ENCODE measurements at places on chromosomes 12 and 14. TPM values are rescaled to one million over a fixed set of nuclear protein-coding genes. Genes with fewer than 3 reads are reported as not detected.

KLHL33 gene
- total RNA-seq, result 0.42 TPM

SLC17A8 gene
- total RNA-seq, result not detected

SPTSSA gene
- 7.5 TPM for total RNA-seq

FBXO21 gene
- 35.9 TPM for total RNA-seq

TMPRSS12 gene
- not detected for total RNA-seq

CELA1 gene
- total RNA-seq, result not detected

FIGNL2 gene
- 0.39 TPM for total RNA-seq

CISTR gene
- not detected for total RNA-seq

IL31 gene
- not detected for total RNA-seq

SMOC1 gene
- total RNA-seq, result not detected

GRCh38 chr12:95736631-95737030, 53.9 kb downstream of the NTN4 start:
- no peak for DNase-seq

DNA sequence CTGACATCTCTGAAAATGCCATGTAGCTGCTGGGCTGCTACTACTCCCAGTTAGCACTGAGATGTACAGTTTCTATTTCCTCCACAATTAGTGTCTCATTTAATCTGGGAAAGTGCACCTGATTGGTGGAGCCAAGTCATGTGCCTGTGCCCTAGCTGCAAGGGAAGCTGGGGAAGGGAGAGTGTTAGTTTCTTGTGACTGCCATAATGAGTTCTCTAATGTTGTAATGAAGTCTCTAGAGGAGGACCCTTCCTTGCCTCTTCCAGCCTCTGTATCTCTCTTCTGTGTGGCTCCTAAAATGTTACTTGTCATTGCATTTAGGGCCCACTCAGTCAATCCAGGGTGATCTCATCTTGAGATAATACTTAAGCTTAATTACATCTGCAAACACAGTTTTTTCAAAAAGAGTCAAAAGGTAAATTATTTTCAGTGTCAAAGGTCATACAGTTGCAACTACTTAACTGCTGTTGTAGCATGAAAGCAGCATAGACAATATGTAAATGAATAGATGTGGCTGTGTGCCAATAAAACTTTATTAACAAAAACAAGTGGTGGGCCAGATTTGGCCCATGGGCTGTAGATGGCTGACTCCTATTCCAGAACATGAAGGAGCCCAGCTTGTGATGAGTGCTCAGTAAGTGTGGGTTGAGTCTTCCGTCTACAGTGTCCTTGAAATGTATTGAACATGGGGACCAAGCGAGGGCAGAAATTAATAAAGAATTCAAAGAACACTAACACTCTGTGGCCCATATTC, 137.2 kb upstream of the MAP1LC3B2 start:
- DNase-seq, result no peak

GRCh38 chr14:75274899-75275569, 3.6 kb upstream of the FOS start:
- no peak for DNase-seq

- DNase-seq, result no peak
Measured at GRCh38 chr12:97748298-97748697, 285.7 kb downstream of the RMST start.

DNA sequence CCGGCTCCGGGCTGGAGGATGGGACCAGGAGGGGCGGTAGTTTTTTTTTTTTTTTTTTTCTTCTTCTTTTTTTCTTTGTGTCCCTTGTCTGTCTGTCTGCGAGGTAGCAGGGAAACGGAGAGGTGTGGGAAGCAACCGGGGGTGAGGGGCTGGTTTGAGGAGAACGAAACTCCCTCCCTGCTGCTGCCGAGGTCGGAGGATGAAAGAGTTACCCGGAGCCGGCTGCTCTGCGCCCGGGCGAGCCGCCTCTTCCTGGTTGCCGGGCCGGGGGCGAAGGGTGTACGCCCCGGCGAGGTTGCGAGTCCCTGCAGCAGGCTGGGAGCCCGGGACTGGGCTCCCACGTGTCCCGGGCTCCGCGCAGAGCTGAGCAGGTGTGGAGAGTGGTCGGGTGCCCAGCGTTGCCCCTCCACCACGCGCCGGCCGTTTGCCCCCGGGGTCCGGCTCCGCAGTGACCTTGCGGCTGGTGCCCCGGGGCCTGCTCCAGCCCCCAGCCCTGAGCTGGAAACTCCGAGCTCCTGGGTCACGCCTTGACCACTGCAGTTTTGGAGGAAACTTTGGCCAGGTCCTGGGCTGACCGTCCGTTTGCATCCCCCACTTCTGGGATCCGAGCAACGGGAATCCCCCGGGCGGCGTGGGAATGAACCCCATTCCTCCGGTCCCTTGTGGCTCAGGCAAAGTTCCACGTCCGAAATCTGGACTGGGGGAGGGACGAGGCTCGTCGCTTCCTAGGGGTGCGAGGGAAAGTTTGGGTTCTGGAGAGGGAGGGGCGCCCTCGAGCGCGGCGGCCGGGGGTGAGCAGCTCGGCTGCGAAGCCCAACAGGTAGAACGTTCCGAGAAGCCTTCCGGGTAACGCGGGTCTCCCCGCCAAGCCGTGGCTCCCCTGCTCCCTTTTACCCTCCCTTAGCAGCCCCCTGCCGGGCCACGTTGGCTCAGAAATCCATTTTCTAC, 1.3 kb downstream of the CHST11 start:
- DNase-seq, result peak; percentile 57

DNA sequence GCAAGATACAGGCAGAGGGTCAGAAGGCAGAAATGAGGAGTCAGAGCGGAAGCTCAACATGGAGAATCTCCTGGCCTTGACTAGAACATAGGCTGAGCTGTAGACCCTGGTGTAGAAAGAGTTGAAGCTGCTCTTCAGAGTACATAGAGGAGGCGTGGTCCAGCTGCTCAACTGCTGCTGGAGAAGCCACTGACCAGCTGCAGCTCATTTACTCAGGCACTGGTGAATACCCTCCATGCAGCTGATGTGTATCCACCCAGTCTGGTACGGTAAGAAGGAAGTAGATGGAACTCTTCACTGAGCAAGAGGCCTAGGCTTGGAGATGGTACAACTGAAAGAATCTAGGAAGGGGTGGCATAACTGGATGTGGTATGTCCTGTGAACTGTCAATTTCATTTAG, 148.8 kb upstream of the DHRS4 start:
- no peak for DNase-seq

DNA sequence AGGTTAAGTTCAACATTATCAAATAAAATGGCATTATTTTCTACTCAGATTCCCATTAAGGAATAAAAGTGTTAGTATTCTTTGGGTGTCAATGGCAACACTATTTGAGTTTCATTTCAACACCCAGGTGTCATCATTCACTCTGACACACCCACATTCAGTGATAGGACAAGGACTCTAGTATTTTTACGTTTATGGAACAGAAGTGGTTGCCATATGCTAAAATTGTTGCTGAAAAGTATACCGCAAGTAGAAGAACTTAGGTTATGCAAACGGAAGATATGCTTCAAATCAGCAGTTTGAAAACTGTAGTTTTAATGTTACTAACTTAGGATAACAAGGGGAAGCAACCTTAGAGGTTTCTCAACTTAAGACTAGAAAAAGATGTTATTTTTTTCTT, 20.0 kb upstream of the SGPP1 start:
- no peak for DNase-seq
